ENCODE measurements at places on chromosomes 6 and 20.

- DNase-seq, result no peak
Measured at GRCh38 chr20:31719644-31720485, 2.8 kb downstream of the BCL2L1 start.

- DNase-seq, result no peak
Measured at GRCh38 chr20:62190639-62191411, 8.0 kb downstream of the MTG2 start.

DNA sequence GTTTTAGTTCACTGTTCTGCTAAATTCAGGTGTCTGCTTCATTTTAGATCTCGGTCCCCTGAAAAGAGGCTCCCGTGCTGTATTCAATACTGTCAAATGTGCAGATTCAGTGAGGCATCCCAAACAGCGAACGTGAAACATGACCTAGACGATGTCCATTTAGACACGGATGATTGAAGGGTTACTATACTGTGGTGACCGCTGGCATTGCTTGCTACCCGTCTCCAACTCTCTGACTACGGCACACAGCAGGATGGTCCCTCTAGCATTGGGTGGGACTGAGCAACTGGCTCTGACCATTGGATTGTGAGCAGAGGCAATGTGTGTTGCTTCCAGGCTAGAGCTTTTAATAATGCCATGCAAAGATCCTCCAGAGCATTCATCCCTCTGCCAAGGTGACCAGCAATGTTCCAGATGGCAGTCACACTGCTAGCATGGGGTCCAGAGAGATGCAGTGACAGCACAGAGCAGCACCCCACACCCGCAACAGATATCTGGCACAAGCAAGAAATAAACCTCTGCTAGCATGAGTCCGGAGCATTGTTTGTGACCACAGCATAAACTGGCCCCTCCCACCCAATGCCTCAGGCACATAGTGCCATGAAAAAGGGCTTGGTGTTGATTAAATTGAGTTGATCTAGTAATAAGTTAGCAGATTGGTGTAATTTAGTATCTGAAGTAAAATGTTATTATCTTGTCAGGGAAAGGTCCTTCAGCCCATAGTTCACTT lies 9.0 kb downstream of the METTL24 start:
- DNase-seq, result no peak

- DNase-seq, result no peak
Measured at GRCh38 chr20:703426-703825, 27.8 kb upstream of the SCRT2 start.

GRCh38 chr6:156865019-156865629 lies 87.9 kb downstream of the ARID1B start:
- no peak for DNase-seq

GRCh38 chr6:79670789-79671188 lies 39.7 kb downstream of the SH3BGRL2 start:
- DNase-seq, result no peak
